Activated CD8-positive, alpha-beta memory T cell treated with anti-CD3 and anti-CD28 coated beads for 1 hour (primary cell): ENCODE measurements at places on chromosomes 7 and 10.

DNA sequence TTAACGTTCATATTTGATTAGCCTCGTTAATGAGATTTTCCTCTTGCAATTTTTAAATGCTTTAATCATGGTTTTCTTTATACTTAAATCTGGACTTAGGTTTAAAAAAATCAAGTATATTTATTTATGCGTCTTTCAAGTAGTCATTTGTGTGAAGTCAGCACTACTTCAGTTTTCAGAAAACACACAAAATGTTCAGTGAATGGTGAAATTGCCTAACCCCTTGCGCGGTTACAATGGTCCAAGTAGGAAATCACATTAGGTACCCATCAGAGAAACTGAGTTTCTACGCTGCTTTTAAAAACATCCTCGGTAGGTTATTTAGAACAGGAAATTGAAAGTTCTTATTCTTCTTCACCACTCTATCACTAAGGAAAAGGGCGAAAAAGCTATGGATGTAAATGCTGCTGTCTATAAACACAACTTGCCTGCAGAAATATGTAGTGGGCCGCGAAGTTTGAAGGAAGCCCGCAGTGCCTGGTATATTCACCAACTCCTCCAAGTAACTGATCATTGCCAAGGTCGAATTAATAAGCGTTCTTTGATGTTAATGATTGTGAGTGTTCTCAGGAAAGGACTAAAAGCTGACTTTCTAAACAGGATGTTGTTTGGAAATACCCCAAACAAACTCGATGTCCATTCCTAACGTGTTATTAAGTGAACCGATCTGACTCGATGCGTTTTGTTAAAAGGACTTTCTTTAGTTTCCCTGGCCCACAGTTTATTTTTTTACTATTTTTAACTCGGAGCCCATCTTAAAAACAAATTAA lies 1.0 kb downstream of the SYPL1 start:
- no peak for DNase-seq

GRCh38 chr10:126394948-126395347 lies 6.7 kb upstream of the ADAM12 start:
- no peak for DNase-seq

DNA sequence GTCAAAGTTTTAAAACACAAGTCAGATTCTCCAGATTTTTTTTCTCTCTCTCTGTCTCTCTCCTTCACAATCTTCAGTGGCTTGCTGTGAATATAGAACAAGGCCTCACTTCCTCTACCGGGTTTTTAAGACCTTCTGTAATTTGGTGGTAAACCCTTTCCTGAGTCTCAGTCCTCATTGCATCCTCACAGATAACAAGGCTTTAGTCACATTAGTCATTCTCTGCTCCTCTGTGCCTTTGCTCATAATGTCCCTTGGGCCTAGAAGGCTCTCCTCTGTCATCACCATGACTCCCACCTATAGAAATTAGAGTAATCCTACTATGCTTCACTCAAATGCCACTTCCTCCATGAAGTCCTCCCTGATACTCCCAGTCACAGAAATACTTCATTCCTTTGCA lies 172.7 kb upstream of the HPS1 start:
- no peak for DNase-seq

GRCh38 chr7:149713731-149714068 lies 59.7 kb downstream of the ZNF467 start:
- DNase-seq: no peak

DNA sequence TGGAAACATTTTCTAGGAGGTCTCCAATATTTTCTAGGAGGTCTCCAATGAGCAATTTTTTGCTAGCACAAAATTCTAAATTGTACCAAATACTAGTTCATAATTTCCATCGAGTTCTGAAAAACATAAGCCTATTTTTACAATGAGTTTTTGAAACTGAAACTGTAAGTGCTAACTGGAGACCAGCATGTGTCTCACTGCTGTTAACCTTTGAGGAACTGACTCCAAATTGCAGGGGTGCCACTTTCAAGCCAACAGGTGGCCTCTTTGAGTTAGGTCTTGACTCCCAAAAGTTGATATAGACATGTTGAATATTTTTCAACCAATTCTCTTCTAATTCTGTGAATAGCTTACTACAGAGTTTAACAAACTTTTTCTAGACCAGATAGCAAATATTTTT lies 58.8 kb downstream of the CAV1 start:
- DNase-seq: no peak

DNA sequence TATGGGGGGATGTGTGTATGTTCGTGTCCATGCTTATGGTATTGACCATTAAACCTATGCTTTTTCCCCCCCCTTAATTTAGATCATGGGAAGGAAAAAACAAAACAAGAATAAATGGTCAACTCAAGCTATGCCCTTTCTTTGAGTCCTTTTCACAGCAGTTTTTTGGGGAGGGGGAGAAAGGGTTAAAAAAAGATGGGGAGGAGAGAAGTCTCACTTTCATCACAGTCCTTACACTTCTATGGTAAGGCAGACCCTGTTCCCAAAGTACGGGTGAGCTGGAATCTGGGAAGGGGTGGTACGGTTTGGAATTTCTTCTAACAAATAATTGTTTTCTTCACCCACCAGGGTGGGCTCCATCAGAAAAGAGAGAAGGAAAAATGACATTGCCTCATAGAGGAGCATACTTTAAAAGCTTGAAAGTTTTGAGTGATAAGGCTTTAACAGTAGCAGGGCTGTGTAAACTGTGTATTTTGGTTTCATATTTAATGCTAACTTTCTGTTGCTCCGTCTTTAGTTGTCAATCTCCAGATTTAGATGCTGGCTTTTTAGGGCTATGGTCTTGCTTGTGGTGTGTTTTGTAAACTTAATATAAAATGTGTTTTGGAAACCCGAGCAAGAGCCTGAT lies 180.1 kb downstream of the TCF7L2 start:
- no peak for DNase-seq

DNA sequence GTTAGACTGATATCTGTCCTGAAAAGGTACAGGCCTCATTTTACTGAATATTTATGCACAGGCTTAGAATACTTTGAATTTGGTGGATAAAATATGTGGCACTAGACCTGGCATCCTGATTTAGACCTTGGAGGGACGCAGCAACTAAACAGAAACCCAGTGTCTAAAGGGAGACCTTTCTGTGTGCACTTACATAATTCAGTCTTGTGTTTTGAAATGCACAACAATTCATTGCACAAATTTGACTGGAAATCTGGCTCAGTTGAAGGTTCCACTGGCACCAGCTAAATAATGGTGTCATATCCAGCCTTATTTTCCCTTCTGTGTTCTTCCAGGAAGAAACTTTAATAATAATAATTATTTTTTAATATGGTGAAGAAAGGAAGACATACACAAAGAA lies 142.1 kb downstream of the SND1 start:
- no peak for DNase-seq

DNA sequence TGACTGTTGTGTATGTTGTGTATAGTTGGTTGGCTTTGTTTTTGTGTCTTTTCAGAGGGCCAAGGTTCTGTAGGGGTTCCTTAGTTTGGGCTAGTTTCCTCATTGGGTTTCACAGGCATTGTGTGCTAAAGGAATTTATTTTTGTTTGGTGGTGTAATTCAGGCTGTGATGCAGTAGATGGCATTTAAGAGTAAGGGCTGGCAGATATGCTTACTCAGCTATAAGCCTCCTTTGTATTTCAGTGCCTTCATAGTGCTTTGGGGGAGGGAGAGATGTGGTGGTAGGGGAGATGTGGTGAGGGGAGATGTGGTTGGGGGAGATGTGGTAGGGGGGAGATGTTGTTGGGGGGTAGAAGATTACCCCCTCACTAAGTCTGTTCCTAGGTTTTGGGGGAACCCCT lies 91.7 kb downstream of the SLC25A40 start:
- DNase-seq: no peak

DNA sequence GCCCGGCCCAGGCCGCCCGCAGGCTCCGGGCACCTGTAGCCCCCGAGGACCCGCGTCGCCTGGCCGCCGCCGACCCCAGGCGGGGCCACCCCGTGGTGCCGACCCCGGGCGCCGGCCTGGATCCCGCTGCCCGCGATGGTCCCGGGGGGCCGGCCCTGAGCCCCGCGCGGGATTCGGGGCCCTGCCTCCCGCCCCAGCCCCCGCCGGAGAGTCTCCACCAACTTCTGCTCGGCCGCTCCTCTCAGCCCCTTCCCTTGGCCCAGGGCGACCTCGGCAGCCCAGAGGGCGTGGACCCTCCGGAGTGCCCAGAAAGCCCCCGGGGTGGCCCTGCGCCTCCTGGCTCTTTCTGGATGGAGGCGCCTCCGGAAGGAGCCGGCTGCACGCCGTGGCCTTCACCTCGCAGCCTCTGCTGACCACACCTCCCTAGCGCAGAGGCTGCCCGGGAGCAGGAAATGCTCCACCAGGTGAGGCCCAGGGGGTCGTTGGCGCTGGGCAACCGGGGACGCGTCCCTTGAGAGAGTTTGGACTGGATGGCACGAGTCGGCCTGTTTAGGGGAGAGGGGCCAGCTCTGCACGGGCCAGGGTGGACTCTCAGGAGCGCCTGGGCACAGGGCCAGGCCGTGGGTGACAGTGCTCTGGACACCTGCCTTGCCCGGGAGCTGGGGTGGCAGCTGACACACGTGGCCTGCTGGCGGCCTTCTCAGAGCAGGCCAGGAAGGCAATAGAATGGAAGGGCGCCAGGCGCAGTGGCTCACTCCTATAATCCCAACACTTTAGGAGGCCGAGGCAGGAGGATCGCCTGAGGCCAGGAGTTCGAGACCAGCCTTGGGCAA lies 529 bp downstream of the ZNF853 start:
- no peak for DNase-seq

DNA sequence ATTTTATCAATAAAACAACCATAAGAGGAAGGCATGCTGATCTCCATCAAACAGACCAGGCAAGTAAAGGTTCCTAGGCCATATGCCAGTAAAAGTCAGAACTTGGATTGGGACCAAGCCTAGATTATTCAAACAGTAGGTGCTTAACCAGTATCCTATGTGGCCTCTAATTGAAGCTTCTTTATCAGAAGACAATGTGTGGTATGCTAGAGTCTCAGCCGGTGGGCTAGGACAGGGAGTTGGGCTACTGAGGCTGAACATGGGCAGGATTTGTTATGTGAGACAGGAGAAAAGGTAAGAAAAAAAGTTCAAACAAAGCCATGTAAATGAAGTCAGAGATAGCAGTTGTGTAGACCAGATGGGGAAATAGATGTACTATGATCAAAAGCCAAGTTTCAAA lies 413.7 kb upstream of the GHITM start:
- DNase-seq: no peak

DNA sequence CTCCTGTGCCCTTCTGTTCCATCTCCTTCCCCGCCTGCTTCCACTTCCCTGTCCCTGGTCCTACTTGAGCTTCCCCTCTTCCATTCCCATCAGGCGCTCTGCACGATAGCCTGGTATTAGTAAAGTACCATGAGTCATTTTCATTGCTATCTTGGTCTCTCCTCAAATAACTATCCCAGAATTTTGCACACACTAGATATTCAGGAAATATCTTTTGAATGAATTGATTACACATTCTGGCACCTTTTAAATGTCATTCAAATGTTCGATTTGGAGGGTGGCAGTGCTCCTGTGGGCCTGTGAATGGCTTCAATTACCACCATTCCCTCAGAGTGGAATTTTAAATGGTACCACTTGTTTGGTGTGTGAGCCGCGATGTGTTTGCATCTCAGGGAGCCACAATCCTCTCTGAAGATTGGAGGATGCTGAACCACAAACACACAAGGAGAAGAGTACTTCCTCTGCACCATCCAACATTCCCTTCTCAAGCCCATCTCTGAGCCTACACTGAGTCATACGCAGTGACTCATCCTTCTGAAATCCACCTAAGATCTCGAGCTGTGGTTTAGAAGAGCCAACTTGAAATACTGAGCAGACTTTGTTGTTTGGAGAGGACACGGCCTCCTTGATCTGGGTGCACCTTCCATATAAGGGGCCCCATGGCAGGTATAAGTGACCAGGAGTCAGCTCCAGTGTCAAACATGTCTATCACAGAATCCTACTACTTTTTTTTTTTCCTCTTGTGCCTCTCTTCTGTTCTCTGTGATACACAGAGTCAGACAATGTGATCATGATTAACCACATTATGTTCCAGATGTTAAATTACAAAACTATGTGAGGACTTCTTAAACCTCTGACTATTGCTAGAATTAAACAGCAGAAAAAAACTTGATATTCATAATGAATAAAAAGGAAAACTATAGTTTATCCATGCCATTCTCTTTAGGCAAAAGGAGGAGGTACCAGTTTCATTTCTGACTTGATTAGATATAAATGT lies 81.9 kb downstream of the BMPER start:
- no peak for DNase-seq

GRCh38 chr7:127250312-127251035 lies 2.3 kb downstream of the GRM8 start:
- DNase-seq: no peak
